ENCODE measurements at places on chromosomes 7 and 10. TPM values are rescaled to one million over a fixed set of nuclear protein-coding genes. Genes with fewer than 3 reads are reported as not detected.

DNA sequence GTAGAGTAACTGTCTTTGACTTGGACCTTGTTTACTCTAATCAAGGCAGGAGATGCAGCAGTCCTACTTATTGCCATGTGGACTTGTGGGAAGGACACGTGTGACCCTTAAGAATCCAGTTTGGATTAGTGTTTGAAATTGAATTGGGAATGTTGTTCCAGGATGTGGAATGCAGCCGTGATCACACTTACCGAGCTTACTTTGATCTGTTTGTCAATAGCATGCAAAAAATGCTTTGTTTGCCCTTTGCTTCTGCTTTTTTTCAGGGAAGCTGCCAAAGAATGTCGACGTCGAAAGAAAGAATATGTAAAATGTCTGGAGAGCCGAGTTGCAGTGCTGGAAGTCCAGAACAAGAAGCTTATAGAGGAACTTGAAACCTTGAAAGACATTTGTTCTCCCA lies 84.7 kb downstream of the CREM start:
- DNase-seq: no peak

DNA sequence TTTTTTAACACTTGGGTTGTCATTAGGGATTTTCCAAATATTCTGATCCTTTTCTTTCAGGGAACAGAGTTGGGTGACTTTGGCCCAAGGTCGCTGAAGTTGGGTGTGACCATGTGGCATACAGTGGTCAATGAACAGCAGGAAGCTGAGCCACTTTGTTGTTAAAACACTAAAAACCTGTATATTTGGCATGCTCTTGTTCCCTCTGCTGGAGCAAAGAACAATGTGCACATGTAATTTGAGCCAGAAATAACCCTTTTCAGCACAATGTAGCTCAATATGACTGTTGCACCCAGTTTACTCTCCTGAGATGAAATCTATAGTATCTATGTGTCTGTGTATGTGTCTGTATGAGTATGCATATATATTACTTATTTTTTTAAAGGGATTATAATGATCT lies 74.9 kb downstream of the ADCYAP1R1 start:
- no peak for DNase-seq

- DNase-seq: peak; percentile 82
Measured at GRCh38 chr7:39741942-39742623, 118.7 kb downstream of the RALA start.

GRCh38 chr10:77635402-77636227 lies 2.0 kb downstream of the KCNMA1 start:
- DNase-seq: no peak

GRCh38 chr10:61939902-61940301 lies 38.4 kb downstream of the ARID5B start:
- no peak for DNase-seq

DNA sequence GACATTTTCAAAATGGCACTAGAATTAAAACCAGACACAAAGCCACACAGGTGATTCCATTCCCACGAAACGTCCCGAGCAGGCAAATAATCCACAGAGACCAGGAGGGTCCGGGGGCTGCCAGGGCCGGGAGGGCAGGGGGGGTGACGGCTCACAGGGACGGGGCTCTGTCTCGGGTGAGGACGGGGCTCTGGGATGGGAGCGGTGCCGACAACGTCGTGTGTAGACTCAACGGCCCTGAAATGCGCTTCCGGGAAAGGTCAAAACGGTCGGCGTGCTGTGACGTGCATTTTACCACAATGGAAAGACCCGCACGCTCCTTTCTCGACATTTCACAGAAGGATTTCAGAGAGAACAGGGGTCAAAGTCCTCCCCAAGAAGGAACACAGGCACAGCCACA lies 63.3 kb upstream of the PDGFA start:
- DNase-seq: no peak

KDM7A gene
- 23.1 TPM for total RNA-seq

CC2D2B gene
- 5.8 TPM for total RNA-seq

BZW2 gene
- 31.3 TPM for total RNA-seq

PNLIP gene
- 4.8 TPM for total RNA-seq
